Hematopoietic multipotent progenitor cell (in vitro differentiated cells): ENCODE measurements at places on chromosomes 4 and X.
A peak's percentile ranks its signal among the peaks of the same experiment; 100 is the strongest.

- DNase-seq = no peak
Measured at GRCh38 chr4:70315928-70316327, 18.9 kb upstream of the CABS1 start.

GRCh38 chrX:140355429-140355828, 149.4 kb downstream of the SOX3 start:
- no peak for DNase-seq

- no peak for DNase-seq
Measured at GRCh38 chr4:992297-993110, 700 bp downstream of the SLC26A1 start.

DNA sequence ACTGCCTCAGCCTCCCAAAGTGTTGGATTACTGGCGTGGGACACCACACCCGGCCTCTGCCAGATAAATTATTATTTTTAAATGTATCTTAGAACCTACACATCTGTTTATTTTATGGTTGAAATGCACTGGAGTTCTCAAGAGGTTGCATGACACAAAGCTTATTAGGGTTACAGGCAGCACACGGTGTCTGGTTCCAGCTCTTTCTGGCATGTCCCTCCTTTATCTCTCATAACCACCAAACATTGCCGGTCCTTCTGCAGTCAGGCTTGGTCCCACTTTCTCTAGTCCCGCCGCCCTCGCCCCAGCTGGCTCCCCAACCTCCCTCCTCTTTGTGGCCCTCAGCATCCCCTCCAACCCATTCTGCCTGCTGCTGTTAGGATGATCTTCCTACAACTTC, 39.7 kb upstream of the SPRY1 start:
- DNase-seq = no peak

GRCh38 chr4:20311856-20312255, 60.2 kb downstream of the SLIT2 start:
- no peak for DNase-seq

GRCh38 chr4:60581919-60582536, 618.1 kb upstream of the ADGRL3 start:
- DNase-seq = no peak

DNA sequence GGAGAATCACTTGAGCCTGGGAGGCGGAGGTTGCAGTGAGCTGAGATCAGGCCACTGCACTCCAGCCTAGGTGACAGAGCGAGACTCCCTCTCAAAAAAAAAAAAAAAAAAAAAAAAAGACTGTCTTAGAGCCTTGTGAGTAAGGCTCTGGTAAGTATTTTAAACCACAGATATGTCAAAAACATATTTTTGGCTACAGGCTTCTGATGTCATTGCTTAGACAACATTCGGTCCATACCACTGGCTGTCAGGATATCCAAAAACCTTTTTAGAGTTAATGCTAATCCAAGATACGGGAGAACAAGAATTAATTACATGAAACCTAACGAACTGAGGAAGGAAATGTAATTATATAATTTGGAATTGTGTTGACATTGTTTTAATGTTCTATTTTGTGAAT, 999.5 kb upstream of the PABPC4L start:
- no peak for DNase-seq

GRCh38 chrX:85326234-85327059, 53.0 kb downstream of the POF1B start:
- DNase-seq = no peak

DNA sequence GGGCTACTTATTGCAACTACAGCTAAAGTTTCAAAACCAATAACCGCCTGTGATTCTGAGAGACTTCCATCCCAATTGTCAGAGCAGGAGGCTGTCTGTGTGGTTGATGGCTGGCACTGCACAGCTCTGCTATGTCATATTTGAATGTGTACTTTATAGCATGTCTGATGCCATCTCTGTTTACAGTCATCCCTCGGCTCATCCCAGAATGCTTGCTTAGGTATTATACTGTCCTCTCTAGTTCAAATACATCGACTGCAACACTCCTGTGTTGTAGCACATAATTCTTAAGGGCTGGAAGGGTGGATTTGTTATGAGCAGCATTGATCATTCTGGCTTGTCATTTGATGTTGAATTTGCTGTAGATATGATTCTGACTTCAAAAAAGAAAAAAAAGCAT, 1617.5 kb upstream of the TENM3 start:
- DNase-seq = no peak

GRCh38 chrX:85136409-85136808, 107.2 kb downstream of the SATL1 start:
- no peak for DNase-seq

DNA sequence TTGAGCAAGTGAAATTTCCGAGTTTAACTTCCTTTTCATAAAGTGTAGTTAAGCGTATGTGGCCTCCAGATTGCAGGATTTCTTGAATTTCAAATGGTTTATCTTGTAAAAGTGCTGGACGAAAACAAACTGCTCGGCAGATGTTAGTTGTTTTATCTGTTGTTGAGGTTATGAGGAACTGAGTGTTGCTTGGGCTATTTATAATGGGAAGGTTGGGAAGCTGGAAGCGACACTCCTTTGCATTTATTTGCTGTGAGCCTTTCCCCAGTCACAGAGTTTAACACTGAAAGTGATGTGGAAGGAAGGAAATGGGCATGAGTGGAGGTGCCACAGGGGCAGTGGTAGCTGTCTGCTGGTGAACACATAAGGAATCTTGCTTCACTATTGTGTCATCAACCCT, 284.9 kb downstream of the PCDH7 start:
- DNase-seq = no peak

DNA sequence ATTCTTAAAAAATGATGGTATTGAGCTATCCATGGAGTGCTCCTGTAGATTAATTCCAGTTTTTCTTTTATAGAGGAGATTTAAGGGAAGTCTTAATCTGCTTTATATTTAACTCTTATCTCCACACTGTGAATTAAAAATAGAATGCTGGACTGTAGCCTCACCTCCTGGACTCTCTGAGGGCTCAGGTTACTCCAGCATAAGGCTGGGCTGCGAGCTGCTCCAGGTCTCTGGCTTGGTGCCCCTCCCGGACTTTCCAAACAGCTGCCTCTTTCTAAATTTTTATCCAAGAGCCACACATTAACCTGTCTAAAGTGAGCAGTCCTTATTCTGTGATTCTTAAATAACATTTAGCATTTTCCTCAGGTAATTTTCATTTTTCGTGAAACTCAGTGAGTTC, 218.7 kb upstream of the JADE1 start:
- DNase-seq = no peak

DNA sequence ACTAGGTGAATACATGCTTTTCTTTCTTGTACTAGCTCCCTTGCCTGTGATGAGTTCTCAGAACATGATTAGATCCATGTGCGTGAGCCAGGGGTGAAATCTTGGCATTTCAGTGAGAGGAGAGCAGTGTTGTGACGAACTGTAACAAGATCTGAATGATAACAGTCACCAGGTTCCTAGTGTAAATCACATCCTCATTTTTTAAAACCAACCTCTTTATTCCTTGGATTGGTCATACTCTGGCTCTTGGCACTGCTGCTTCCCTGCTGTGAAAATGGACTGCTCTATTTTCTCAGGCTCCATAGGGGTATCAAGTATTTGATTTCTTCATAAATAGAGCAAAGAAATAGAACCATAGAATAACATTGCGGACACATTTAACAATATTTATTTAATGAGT, 206.3 kb downstream of the SLC4A4 start:
- no peak for DNase-seq

DNA sequence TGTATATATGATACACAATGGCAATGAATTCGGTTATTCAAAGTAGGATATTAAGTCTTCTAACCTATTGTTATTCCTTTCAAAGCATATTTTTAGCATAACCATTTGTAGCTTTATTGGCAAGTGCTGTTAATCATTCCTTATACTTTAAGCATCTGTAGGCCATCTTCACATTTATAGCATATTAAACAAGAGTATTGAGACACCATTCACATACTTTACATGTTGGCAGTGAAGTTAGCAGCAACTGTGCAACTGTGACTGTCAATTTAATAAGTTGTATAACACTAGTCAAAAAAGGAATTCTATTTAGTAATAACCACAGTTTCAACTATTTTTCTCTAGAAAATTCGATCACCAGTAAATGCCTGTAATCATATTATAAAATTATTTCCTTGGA, 107.3 kb upstream of the MYOZ2 start:
- no peak for DNase-seq

GRCh38 chr4:38138363-38138762, 178.2 kb downstream of the PTTG2 start:
- DNase-seq = no peak

GRCh38 chr4:158826882-158827281, 58.1 kb downstream of the FNIP2 start:
- no peak for DNase-seq

GRCh38 chr4:160038615-160039014, 935.7 kb downstream of the RAPGEF2 start:
- DNase-seq = no peak

DNA sequence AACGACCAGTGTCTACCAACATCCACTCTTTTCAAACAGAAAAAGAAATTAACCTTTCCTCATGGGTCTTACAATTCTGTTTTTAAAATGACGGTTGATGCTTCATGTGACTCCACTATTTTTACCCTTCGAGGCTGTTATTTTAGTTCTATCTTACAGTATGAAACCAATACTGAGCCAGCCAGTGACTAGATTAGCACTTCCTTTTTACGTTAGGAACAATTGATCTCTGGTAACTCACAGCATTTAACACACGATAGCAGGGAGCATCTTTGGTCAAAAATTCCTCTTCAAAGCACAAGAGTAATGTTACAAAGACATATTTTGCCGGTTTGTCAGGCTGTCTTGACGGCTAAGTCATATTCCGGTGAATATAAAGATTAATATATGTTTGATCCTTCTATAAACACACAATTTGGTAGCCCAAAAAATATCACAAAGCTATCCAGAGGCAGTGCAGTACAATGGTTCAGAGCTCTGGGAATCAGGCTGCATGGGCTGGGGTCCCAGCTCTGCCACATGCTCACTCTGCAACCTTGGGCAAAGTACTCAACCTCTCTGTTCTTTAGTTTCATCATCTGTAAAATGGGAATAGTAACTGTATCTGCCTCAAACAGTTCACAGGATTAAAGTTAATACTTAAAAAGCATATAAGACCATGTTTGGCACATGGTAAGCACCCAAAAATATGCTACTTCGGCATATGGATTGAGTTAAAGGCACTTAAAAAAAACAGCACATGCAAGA, 62.9 kb upstream of the TXK start:
- no peak for DNase-seq

DNA sequence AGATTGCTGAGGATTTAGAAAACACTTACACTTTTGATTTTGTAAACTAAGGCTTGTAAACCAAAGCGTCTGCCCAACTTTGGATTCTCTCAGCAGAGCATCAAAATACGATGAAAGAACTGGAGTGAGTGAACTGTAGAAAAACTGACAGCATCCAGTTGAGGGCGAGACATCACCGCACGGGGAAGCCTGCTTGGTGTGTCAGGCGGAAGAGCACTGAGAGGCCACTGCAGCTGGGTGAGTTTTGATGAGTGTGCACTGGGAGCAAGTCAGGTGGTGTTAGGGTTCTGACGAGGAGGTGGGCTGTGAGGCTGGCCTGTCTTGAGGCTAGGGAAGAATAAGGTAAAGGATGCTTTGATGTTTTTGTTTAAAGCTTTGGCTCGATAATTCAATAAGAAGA, 46.8 kb upstream of the CLDN24 start:
- DNase-seq = no peak

GRCh38 chrX:40177117-40177430, 79.3 kb upstream of the BCOR start:
- DNase-seq = no peak

DNA sequence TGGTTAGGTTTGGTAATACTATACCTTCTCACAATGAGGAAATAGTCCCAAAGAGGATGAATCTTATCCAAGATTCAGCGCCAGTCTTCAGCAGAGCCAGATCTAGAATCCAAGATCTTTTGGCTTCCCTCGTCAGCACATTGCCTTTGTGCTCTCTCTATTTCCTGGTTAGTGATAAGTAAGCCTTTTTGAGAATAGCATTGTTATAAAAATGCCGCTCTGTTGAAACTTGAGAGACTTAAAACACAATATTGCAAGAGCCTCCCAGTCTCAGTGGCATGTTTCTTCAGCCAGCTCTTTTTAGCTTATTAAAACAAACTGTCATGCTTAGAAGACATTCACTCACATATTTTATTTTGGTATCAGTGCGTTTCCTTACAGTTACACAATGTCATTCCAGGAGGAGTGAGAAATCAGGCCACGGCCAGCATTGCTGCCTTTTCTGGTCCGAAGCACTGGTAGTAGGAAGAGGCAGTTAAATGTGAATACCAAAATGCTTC, 141.4 kb downstream of the KLHL8 start:
- no peak for DNase-seq

- peak; percentile 73 for DNase-seq
Measured at GRCh38 chrX:140762061-140762460, 52.5 kb downstream of the LINC00632 start.

GRCh38 chr4:5142726-5143125, 91.4 kb downstream of the STK32B start:
- DNase-seq = peak; percentile 72

DNA sequence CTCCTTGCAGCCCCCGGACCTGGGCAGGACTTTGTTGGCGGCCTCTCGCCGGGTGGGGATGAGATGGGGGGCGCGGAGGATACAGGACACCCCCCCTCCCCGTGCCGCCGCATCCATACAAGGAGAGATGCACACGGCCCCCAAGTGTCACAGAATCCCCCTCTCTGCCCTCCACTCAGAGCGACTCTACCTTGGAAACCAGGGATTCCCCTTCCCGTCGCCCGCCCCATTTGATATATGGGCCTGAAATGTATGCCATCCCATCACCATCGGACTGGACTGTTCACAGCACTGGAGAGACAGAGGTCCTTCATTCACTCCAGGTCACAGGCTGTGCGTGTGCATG, 426 bp downstream of the PORCN start:
- no peak for DNase-seq

GRCh38 chr4:42150653-42151567, 1.5 kb downstream of the BEND4 start:
- no peak for DNase-seq

DNA sequence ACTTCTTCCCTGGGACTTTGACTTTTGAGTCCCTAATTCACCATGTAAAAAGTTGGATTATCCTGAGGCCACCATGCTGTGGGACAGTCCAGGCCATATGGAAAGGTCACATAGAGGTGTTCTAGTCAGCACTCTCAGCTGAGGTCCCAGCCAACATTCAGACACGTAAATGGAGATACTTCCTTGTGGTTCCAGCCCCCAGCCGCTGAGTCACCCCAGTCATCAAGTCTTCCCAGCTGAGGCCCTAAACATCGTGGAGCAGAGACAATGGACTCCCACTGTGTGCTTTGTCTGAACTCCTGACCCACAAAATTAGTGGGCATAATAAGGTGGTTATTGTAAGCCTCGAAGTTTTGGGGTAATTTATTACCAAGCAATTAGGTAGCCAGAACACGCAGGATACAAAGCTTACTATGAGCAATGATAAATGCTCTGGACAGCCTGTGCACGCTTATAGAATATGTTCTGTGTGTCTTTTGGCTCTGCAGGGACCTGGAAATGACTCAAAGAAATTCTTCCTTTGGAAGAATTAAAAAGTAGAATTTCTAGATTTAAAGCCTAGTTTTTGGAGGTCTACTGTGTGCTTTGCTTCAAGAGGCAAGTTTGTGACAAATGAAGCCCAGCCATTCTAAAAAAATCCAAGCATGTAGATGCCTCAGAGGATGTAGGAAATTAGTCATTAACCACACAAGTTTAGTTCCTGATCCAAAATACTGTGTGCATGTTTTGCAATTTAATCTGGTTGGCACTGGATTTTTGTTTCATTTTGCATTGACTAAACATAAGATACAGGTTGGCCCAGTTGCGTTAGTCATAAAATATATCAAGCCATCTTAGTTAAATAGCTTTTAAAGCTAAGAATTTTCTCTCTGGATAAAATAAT, 33.2 kb upstream of the SLC9A7 start:
- no peak for DNase-seq

- DNase-seq = no peak
Measured at GRCh38 chr4:116531870-116532269, 553.5 kb downstream of the TRAM1L1 start.
